Stimulated activated CD4-positive, alpha-beta T cell treated with anti-CD3 and anti-CD28 coated beads, Interleukin-1b, Interleukin-23, amount 100 ng/mL, for 4 hours (primary cell): ENCODE measurements at places on chromosomes 7 and 10.

DNA sequence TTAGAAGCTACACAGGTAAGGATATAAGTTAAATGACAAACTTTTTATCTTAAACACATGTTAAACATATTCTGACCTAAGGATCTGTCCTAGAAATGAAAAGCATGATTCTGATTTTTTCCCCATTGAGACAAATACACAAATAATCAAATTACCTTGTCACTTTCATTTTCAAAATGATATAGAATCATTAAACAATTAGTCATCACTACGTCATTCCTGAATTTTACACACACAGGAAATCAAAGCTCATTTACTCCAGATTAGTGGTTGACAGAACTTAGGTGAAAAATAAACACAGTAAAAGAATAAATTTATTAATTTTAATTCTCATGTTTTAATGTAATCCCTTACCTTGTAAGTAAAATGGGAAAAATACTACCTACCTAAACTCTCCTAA, 89.0 kb downstream of the AASS start:
- DNase-seq, result no peak

DNA sequence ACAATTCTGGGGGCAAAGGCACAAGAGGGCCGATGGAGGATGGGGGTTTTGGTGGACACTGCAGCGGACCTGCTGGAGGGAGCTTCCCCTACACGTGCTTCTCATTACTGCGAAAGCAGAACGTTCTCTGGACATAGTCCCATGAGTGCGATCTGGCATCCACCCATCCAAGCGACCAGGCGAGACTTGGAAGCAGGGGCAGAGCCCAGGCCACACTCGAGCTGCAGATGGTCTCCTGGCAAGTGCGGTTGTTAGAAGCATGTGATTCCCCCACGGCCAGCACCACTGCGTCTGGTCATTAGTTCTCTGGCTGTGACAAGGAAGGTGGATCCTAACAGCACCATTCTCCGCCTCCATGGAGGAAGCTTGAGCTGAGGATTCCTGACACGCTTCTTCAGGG, 118.4 kb upstream of the TCERG1L start:
- no peak for DNase-seq

DNA sequence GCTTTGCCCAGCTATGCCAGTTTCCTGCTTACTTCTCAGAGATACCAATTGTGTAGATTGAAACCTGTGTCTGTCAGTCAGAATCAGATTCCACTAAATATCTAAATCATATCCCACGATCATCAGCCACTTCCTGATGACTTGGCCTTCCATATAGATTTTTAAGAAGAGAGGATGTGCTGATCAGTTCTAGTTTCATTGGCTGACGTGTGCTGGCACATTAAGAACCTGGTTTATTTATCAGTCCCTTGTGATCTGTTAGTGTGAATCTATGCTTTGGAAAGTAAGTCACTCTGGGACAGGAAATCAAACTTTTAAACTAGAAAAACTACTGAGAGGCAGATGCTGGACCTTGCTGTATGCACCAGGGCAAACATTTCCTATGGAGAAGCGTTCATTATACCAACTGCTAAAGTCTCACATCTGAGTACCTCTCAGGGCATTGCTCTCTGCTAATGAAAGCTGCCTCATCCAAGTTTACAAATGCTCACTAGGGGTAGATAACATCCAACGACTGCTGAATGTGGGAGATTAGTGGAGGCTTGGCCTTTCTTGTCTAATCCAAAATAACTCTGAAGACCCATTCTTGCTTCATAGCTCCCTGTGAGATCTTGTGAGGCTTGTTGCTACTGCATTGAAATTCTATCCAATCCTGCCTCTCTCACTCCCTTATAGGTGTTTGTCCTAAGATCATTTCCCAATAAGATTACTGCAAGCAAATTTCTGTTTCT, 109.1 kb downstream of the ARL4A start:
- DNase-seq, result no peak

- no peak for DNase-seq
Observed at GRCh38 chr10:4691301-4691700, 134.7 kb upstream of the AKR1E2 start.

GRCh38 chr7:122972056-122972455, 23.4 kb downstream of the TAS2R16 start:
- DNase-seq, result no peak

GRCh38 chr10:102341038-102341688, 54.3 kb upstream of the NFKB2 start:
- DNase-seq, result no peak

DNA sequence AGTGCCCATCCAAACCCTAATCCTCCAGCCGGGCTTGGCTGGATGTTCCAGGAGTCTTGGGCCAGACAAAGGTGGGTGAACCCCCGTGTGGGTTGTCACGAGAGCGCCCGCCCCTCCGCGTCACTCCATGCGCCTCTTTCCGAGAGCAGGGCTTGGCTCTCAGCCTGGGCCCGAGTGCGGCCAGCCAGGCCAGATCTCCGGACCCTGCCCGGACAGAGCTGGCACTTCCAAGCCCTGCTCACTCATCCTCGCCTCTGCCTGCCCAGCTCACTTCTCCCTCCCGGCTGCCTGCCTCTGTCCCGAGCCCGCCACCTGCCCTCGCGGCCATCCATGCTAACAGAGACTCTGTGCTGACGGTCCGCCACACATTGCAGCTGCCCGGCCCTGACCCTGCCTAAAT, 34.6 kb downstream of the AGAP3 start:
- DNase-seq, result no peak

DNA sequence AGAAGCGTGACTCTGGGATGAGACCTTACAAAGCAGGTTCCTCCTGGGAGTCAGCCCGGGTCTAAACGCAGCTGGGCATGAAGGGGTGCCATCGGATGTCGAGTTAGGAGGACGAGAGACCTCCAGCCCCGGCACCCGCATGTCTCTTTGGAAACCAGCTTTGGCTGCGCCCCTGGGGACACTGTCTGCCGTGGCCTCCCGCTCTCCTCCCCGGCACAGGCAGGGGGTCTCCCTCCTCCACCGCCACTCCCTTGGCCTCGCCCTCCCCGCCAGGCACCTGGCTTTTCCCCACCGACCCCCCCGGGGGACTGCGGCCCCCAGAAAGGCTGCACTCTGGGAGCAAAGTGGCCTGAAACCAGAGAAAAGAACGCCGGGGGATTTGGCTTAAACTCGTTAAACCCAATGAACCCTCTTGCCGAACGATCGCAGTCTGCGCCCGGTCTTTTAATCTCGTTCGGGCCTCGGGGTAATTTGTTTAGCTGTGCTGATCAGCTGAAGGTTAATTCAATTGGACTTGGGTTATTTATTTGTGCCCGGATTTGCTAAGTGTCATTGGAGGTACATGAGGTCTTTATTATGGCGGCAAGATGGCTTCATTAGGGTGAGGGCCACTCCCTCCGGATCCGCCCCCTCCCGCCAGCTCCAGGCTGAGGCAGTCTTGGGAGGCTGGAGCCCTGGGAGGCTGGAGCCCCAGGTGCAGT, 16.4 kb upstream of the PSMG3 start:
- DNase-seq, result no peak

DNA sequence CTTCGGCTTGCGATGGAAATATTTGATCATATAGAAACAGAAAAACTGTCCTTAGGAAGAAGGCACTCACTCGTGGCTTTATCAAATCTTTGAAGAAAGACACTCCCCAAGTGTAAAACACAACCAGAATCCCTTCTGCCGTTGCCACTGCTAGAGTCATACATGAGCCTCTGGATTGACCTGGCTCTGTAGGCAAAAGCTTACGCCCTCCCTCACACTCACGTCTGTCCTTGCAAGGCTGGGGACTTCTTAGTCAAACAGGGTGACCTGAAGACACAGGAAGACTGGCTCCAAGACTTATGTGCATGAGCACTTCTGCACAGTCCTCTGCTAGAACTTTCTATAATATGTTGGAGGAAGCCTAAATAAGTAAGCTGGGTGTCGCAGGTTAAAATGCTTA, 135.4 kb upstream of the MDFIC start:
- no peak for DNase-seq

- DNase-seq, result no peak
Observed at GRCh38 chr7:53656881-53657280, 621.4 kb downstream of the POM121L12 start.

DNA sequence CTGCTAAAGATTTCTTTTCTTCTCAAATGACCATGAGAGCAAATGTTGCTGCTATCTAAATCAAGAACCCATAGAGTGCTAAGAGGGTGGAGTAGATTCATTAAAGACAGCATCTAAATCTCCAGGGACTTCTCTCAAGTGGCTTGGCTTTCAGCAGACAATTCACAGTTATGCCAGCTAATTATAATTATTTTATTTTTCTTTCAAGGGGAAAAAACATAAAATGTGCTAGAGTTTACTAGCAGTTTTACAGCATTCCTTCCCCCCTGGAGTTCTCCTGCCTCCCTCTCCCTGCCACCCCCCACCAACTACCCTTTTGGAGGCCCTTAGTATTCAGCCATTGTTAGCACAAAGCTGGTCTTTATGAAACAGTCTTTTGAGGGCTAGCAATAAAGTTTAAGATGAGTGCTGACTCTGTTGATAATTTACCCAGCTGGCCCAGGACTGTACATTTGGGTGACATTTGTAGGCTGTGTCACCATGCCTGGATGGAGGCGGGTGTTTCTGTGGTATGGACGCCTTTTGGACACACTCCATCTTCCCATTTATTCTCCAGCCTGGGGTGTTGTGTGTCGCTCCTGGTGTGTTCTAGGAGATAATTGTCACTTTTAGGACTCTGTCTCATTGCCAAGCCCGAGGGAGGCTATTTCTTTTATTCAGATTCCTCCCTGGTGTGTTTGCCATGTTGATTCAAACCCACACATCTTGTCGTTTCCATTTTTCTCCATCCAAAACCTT, 160.2 kb downstream of the CREB5 start:
- DNase-seq, result no peak

- DNase-seq, result no peak
Observed at GRCh38 chr7:85039196-85039923, 147.5 kb downstream of the SEMA3D start.

DNA sequence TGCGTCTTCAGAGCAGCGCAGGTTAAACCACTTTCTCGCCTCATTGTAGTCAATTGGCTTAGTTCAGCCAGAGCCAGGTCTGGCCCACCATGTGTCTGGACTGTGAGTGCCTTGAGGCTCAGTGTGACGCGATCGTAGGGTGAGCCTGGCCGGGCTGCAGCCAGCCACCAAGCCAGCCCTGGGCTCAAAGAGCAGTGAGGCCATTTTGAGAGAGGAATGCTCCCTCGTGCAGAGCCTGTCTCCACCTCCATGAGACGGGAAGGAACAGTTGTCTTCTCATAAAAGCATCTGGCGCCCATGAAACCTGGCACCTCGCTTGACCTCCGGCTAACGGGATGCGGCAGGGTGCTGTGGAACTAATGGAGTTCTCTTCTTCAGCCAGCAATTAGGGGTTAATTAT, 34.5 kb downstream of the LHPP start:
- no peak for DNase-seq

DNA sequence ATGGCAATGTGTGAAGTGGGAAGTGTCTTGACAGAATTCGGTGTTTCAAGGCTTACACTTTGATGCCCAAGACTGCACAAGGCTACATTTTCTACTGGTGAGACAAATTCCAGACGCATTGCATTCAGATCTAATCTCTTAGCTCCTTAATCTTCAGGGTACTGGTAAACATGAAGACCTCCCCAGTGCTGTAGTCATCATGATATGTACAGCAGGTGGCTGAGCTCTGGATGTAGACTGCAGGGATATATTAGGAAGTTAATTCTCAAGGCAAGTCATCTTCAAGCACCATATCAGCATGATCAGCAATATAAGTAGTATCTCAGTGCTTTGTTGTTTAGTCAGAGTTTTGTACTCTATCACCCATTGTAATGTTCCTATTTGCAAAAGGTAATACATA, 61.8 kb downstream of the IKZF1 start:
- no peak for DNase-seq

DNA sequence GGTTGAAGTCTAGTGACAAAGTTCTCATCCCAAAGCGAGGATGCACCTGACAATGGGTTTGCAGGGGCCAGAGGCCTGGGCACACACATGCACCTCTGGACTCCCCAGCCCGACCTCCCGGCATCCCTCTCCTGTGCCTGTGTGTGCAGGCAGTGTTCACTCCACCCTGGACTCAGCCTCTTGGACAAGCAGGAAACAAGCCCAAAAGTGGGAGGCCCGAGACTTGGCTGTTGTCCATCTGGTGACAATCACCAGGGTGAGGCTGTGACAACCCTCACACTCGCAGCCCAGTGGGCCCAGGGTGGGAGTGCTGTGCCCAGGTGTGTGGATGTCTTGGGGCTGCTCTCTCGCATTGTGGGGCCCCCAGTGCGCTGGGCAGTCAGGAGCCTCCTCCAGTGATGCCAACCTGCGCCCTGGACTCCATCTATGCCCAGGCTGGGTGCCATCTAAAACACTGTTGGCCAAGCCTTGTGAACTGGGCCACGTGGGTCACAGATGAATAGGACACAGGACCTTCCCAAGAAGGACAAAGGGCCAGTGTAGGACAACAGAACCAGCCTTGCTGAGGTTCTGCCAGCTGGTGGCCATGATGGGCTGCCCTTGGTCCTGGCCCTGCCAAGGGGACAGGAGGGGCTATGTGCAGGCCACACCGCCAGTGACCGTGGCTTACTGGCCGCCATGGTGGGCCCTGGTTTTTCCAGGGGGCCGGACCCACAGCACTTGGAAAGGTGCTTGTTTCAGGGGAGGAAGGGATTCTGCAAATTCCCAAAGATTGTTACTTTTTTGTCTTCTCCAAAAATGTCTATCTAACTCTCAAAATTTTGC, 144.3 kb downstream of the TCERG1L start:
- no peak for DNase-seq

DNA sequence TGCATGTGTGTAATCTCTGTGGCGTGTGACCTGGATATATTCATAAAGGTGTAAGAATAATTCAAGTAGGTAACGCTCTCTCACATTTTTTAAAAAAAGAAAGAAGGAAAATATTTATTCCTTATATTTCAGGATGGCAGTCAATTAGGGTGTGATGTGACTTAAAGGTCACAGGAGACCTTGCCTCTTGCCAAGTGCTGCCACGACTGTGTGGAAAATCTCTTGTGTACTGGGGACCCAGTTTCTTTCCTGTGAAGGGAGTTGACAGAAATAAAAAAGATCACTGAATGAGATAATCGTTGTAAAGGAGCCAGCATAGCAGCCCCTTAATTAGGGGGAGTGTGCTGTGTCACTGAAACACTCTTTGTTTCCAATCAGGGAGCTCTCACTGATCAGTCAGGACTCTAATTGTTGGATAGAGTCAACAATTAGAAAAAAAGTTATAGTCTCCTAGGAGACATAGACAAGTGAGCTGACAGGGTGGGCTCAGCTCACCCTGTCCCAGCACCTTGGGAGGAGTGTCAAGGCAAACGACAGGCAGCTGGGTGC, 31.1 kb downstream of the PTPRE start:
- no peak for DNase-seq

- no peak for DNase-seq
Observed at GRCh38 chr7:123024989-123025758, 29.7 kb upstream of the TAS2R16 start.
